ENCODE measurements at places on chromosomes 2 and 18.
A peak's percentile ranks its signal among the peaks of the same experiment; 100 is the strongest.

GRCh38 chr2:127398239-127398590 lies 10.4 kb upstream of the MAP3K2 start:
- DNase-seq: peak; percentile 48

DNA sequence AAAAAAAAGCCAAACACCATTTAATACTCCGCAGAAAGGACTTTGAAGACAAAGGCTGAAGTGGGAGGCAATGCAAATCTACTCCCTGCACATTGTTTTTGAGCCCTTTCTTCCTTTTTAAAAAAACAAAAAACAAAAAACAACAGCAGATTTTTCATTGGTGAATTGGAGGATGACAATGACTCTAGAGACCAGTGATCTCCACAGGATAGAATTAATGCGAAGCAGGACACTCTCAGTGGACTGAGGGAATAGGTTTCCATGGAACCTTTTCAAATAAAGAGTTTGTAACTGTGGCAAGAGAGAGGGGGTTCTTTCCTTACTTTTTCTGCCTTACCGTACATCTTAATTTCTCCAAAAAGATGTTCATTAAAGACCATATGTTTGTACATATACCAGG lies 371.0 kb downstream of the MEIS1 start:
- DNase-seq: no peak

DNA sequence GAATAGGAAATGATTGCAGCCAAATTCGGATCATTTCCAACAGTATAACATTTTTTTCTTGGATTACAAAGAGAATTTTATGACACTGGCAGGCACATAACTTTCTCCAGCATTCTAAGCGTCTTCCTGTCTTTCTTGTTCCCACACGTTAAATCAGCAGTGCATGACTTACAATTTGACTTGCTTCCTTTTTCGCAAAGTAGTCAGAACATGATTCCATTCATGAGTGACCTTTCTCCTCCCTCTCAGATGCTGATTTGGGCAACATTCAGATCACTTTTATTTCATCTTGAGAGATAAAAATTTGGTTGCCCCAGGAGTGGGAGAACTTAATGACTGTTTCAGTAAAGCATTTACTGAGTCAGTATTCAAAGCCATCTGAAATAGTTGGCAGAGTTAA lies 858.7 kb upstream of the ACVR2A start:
- DNase-seq: no peak

DNA sequence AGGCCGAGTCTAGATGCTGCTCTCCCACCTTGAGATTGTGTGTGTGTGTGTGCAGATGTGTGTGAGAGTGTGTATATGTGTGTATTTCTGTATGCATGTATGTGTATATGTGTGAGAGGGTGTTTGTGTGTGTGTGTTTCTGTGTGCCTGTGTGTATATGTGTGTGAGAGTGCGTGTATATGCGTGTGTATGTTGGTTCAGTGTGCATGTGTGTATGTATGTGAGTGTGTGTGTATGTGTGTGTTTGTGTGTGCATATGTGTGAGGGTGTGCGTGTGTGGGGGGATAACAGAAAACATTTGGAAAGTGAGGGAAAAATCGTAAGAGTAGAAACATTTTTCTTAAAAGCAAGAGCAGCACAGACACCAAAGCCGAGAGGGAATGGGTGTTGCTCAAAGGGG lies 309.1 kb downstream of the NDUFA10 start:
- DNase-seq: no peak

GRCh38 chr18:42113529-42114191 lies 158.6 kb downstream of the PIK3C3 start:
- DNase-seq: no peak

DNA sequence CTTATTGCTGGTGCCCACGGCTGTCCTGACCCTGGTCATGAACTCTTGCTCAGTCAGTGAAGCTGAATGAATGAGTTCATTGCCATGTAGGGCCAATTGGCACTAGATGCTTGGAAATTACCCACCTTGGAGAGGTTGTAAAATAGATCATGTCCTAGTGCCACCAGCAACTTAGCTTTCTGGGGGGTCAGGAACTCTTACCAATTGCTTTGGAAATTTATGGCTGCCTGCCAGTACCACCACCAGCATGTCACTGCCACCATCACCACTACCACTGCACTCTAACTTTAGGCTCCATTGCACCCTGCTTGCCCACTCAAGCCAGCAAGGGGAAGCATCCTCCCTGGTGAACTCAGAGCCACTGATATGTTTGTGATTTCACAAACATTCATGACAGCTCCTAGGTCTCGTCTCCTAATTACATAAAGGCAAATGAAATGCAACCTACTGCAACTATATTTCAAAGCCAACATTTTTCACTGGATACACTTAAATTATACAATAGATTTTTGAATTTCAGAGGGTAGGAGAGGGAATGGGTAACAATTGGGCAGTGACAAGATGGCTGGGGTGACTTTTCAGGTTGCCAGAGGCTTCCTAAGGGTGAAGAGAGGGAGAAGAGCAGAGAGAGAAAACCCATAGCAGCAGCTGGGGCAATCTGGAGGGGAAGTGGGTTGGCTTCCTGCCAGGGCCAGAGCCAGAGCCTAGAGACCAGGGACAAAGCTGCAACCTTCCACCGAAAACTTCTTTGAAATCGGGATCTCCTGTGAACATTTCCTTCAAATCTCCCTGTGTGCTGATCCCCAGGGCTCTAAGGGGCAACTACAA lies 3.5 kb upstream of the EMILIN1 start:
- peak; percentile 17 for DNase-seq

- no peak for DNase-seq
Observed at GRCh38 chr2:205407984-205408383, 274.3 kb upstream of the NRP2 start.

DNA sequence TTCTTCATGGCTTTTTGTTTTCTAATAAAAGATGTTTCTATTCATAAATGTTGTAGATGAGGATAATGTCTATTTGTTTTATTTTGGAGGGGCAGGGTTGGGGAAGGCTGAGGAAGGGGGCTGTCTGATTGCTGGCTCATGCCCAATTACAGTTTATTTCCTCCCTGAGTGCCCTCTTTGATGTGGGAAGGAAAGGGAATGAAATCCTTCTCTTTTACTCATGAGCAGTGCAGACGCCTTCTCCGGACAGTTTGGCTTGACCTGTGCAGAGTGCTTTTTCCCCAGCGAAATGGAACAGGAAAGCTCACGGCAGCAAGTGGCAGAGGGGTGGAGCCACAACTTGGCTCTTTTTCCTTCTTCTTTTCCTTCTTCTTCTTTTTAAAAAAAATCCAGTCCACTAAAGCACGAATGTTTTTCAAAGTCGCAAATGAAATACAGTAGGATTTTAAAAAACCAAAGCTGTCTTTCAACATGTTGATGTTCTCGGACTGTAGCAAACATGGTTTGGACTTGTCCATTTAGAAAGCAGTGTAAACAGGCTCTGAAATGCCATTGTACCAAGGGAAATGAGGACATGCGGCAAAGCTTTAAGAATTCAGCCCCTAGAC lies 34.5 kb downstream of the RAB31 start:
- no peak for DNase-seq

- DNase-seq: no peak
Observed at GRCh38 chr2:163182764-163183354, 344.3 kb upstream of the KCNH7 start.

GRCh38 chr18:33556846-33557245 lies 21.2 kb upstream of the ASXL3 start:
- no peak for DNase-seq

DNA sequence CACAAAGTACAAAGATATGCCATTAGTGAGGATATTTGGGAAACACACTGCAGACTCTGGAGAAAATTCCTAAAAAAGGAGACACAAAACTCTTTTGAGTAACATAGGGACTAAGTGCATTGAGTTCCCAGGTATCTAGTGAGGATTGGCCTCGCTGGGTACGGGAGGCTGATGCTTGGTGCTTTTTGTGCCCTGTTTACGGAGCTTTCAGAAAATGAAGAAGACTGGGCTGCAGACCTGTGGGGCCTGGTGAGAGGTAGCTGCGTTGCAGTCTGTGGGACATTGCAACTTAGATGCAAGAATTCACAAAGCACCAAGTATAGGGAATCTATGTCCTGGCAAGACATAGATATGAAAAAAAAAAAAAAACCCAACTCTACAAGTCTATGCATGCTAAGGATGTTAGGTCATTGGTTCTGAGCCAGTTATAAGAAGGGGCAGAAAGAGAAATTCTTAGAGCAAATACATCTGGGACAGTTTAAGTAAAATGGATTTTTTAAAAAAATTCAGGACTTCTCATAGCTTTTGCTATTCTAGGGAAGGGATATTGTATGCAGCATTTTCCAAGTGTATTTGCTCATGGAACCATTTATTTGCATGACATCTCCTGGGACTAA lies 156.0 kb downstream of the SLC4A3 start:
- DNase-seq: no peak

DNA sequence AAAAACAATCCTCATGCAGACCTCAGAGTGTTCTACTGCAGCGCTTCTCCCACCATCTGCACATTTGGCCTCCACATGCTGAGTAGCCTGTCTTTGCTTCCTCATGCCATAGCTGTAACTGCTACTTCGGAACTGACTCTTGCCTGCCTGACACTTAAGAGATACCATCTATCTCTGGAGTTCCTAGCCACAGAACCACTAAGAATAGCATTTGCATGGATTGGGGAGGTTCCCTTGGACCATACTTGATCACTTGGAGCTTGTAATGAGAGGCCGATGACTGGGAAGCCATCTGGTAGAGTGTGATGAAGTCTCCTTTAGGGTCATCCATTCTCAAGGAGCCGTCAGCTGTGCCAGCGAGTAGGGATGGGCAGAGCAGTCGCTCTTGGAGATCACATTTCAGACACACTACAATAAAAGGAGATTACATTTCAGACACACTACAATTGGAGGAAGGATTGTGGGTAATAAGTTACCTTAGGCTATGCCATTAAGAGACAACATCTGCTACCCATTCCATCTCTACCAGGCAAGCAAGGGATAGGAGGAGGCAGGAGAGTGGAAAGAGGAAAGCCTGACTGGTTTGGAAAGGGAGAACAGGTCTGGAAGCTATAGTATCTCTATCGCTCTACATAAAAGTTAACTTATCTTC lies 21.8 kb downstream of the DOK1 start:
- DNase-seq: no peak

DNA sequence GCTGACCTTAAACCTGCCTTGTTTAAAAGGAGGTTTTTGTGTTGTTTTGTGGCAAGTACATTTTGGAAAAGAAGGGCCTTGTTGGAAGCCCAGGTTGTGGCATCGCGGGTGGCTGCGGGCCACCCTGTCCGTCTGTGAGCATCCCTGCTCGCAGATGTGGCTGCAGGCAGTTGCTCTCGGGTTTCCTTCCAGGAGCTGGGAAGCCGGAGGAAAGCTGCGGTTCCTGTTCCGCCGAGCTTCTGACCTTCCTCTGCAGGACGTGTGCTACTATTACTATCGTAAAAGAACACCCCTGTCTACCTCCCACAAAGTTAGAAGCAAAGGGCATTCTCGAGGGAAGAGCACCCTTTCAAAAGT lies 766 bp downstream of the MFF start:
- DNase-seq: peak; percentile 7

- DNase-seq: no peak
Observed at GRCh38 chr2:219698748-219699439, 71.5 kb downstream of the SLC4A3 start.

GRCh38 chr2:218282173-218282991 lies 9.9 kb downstream of the TMBIM1 start:
- DNase-seq: no peak

DNA sequence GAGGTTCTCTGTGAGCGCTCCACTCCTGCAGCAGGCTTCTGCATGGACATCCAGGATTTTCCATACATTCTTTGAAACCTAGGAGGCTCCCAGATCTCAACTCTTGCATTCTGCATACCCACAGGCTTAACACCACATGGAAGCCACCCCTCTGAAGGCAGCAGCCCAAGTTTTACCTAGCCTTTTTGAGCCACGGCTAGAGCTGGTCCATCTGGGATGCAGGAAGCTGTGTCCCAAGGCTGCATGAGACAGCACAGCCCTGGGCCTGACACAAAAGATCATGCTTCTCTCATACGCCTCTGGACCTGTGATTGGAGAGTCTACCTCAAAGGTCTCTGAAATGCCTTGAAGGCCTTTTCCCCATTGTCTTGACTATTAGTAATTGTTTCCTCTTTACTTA lies 53.6 kb upstream of the RPRM start:
- no peak for DNase-seq

DNA sequence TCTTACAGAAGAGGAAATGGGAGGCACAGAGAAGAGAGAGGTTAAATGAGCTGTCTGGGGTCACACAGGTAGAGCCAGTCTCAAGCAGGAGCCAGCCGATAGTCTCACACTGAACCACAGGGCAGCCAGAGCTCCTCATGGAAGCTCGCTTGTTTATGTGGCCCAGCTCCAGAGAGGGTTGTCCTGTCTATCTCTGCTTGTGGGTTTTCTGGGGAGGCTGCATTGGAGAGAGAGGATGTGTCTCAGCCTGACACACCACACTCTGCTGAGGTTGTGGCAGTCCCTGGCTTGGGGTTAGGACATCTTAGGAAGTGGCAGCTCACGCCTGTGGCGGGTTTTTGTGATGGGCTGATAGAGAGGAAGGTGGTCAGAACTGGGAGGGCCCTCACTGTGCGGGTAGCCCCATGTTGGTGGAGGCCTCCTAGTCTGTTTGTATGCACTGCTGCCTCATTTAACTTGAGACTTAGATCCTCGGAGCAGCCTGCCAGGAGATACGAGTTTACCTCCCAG lies 52.3 kb downstream of the TCF7L1 start:
- no peak for DNase-seq

GRCh38 chr2:181673173-181673572 lies 7.1 kb downstream of the NEUROD1 start:
- DNase-seq: peak; percentile 31

- DNase-seq: no peak
Observed at GRCh38 chr2:54579682-54580620, 123.8 kb downstream of the SPTBN1 start.

GRCh38 chr18:29160170-29160569 lies 983.2 kb upstream of the CDH2 start:
- DNase-seq: peak; percentile 78

- DNase-seq: no peak
Observed at GRCh38 chr18:58135183-58135641, 91.2 kb downstream of the NEDD4L start.

GRCh38 chr2:132274000-132274399 lies 112.2 kb upstream of the ANKRD30BL start:
- no peak for DNase-seq

GRCh38 chr2:241888641-241889040 lies 19.1 kb downstream of the RTP5 start:
- DNase-seq: no peak

DNA sequence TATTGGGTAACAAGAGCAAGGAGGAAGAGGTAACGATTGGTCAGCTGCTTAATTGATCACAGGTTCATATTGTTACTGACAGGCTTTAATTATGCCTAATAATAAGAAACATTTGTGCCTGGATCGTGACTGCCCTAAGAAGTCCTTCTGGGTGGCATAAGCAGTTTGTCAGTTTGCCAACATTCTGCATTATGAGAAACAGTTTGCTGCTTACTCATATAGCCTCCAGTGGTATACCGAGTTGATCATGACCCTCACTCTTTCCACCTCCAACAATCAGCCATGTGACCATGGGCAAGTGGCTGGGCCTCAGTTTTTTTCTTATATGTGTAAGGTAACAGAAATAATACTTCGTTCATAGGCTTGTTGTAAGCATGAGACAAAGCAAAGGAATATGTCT lies 96.6 kb upstream of the CABLES1 start:
- no peak for DNase-seq

All from NCI-H2029 (cell line).